ENCODE measurements at places on chromosomes 11 and 22. TPM values are rescaled to one million over a fixed set of nuclear protein-coding genes. Genes with fewer than 3 reads are reported as not detected.

DNA sequence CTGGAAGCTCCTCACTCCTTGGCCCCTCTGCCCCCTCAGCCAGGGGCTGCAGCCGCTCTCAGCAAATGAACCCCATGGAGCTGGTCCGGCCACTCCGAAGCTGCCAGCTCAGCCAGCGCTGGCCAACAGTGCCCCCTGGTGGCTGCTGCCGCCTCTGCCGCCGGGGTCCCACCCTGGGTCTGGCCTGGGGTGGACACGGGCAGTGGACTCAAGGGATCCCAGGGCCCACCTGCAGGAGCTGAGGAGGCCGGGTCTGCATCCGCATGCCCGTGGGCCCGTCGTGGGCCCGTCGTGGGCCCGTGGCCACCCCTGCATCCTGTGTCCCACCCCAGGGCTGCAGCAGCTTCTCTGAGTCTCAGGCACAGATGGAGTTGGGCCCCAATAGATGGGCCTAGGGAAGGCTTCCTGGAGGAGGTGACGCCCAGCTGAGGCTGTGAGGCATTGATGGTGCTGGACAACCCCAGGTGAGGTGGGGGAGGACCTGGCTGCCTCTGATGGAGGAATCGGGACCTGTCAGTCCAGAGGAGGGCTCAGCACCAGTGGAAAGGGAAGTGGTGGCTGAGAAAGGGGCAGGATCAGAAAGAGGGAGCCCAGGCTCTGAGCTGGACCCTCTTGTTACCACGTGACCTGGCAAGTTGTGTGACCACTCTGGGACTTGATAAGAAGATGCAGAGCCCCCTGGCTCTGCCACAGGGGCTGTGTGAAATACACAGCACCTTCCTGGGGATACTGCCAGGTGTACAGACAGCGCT lies 522.3 kb downstream of the BRD1 start:
- peak; percentile 46 for DNase-seq

- no peak for DNase-seq
Observed at GRCh38 chr11:131691181-131692041, 321.0 kb downstream of the NTM start.

DNA sequence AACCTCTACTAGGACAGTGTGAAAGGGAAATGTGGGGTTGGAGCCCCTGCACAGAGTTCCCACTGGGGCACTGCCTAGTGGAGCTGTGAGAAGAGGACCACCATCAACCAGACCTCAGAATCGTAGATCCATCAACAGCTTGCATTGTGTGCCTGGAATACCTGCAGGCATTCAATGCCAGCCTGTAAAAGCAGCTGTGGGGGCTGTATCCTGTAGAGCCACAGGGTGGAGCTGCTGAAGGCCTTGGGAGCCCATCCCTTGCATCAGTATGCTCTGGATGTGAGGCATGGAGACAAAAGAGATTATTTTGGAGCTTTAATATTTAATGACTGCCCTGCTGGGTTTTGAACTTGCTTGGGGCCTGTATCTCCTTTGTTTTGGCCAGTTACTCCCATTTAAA lies 46.3 kb downstream of the PGR start:
- no peak for DNase-seq

- DNase-seq, result no peak
Observed at GRCh38 chr22:37254209-37254866, 10.3 kb upstream of the RAC2 start.

- DNase-seq, result no peak
Observed at GRCh38 chr11:19592842-19593241, 119.8 kb upstream of the NAV2 start.

- DNase-seq, result no peak
Observed at GRCh38 chr11:70844387-70844786, 408.0 kb downstream of the SHANK2 start.

GRCh38 chr11:126194121-126194543 lies 17.3 kb downstream of the RPUSD4 start:
- DNase-seq, result peak; percentile 27

- DNase-seq, result no peak
Observed at GRCh38 chr22:25148149-25148691, 51.4 kb upstream of the CRYBB3 start.

DNA sequence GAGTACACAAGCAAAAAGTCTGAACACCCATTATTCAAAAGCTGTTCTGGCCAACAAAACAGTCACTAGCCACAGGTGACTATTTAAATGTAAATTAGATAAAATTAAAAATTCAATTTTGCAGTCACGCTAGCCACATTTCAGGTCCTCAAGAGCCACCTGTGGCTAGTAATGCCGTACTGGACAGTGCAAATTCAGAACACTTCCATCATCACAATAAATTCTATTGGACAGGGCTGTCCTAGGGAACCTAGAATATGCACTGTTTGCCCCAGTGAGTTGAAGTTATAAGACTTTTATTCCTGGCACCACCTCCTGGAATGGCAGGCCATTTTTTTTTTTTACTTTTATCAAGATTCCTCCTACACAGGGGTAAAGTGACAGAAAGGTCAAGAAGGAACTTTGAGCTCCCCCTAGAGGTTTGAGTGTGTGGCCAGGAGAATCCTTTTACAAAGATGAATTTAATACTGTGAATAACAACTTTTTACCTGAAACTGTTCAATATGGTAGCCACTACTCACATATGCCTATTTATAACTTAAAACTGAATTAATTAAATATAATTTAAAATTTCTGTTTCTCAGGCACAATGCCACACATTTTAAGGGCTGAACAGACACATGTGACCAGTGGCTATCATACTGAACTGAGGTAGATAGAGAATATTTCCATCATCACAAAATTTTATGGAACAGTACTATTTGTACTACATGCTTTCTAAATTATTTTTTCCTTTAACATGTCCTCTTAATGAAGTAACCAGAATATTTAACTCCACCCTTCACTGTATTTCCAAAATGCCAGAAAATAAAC lies 6.5 kb downstream of the MSANTD2 start:
- peak; percentile 58 for DNase-seq

DNA sequence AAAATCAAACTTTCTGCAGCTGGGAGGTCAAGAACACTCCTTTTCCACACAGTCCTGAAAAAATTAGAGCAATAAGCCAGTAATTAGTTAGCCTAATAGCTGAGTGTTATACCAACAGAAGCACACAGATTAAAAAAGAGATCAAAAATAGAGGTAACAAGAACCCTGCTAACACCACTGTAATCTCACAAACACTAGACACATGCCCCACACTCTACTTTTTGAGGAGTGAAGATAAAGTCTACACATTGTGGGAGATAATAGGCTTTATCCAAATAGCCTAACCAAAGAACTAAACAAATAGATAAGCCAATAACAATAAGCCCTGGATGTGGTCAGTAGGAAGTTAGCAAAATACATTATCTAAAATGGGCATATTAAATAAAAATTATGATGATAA lies 372.7 kb upstream of the ANO5 start:
- DNase-seq, result no peak

DNA sequence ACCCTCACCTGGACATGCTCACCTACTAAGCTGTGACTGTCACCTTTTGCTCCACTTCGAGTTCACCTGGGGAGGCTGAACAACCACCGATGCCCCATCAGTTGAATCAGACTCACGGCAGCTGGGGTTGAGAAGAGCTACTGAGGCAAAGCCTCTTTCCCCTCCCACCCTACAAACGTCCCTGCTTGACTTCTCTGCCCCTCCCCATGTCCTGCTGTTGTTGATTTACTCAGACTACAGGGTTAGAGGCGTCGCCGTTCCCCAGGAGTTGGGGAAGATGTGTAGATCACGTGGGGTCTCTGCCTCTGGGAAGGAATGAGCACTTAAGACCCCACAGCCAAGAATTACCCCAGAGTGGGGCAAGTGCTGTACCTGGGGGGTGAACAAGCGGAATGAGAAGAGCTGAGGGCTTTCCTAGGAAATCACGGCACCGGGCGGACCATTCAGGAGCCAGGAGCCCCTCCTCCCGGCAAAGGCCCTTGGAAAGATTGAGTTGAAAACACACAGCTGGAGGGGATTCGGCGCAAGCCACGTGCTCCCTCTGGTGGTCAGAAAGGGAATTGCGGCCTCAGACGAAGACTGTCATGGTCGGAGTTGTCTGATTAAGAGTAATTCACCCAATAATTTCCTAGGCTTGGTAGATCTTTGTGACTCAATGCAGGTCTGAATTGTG lies 7.0 kb downstream of the FXYD2 start:
- DNase-seq, result peak; percentile 88

DNA sequence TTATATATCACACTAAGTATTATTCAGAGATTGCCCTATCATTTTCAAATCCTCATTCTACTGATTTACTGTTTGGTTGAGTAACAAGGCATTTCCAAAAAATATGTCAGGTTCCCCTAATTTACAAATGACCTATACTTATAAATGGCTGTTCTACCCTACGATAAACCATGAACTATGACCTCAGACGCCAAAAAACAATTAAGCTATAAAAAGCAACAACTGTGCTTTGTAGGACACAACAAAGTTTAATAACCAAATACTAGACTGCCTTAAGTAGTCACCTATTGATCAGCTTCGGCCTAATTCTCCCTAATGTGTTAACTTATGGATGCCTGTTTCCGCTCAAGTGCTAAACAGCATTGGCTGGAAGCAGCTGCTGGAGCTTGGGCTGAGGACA lies 53.2 kb downstream of the PICALM start:
- no peak for DNase-seq

DNA sequence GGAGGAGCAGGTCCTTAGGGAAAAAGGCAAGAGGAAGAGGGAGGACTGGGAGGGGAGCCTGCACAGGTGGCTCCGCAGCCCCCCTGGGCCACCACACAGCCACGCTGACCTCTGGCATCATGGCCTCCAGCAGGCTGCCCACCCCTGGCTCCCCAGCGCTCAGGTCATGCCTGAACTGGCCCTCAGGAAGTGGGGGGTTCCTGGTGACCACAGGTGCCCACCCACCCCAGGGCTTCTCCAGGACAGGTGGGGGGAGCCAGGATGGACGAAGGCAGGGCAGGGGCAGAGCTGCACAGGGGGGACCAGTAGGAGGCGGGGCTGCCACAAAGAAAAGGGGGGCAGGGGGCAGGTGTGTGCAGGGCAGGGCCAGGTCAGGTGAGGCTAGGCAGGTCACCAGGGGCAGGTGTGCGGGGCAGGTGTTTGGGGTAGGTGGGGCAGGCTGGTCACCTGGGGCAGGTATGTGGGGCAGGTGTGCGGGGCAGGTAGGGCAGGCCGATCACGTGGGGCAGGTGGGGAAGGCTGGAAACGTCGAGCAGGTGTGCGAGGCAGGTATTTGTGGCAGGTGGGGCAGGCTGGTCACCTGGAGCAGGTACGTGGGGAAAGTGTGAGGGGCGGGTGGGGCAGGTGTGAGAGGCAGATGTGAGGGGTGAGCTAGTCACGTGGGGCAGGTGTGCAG lies 997 bp downstream of the DEAF1 start:
- no peak for DNase-seq

GRCh38 chr22:20904008-20904979 lies 12.9 kb upstream of the CRKL start:
- no peak for DNase-seq

DNA sequence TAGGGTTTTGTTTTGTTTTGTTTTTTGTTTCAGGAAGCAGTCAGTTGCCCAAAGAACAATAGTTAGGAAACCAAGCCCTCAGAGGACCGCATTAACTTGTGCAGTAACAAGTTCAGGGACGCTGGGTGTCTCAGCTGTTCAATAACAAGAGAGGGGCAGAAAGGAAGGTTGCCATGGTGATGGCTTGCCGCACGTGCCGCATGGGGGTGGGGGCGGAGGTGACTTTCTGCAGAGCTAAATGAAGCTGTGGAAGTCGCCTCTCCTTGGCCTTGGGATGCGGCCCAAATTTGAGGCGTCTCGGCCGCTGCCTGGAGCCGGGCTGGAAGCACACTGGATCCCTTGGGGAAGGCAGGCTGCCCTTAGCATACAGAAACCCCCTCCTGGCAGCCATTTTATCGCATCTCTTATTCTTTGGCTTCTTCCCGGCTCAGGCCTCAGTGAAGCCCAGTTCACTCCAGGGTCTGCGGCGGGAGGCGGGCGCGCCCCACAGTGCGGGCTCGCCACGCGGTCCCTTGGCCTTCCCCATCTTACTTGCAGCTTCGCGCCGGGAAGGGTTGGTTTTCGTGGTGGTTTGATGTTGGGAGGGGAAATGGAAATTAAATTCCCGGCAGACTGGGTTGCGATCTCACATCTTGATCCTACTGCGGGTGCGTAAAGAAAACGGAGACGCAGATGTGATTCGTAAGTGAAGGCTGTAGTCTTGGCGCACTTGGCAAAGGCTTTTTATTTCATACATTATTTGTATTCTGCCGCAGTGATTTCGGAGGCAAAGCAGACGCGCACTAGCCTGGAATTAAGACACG lies 94.3 kb downstream of the SLC17A6 start:
- peak; percentile 69 for DNase-seq

DNA sequence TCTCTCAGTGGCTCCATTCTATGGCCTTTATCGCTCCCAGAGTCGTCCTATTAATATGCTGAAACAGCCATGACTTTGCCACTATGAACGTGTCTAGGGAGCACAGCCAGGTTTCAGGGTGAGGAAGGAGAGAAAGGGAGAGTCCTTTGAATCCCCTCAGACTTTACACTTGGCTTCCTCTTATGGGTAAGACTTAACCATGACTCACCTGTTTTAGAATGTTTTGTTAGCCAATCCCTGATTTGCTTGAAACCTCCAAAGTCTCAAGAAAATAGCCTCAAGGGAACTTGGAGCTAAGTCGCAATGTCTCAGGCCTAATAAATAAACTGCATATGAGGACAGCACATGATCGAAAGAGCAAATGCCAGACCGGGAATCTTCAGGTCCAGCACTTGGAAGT lies 131.2 kb upstream of the RCN1 start:
- DNase-seq, result no peak

DNA sequence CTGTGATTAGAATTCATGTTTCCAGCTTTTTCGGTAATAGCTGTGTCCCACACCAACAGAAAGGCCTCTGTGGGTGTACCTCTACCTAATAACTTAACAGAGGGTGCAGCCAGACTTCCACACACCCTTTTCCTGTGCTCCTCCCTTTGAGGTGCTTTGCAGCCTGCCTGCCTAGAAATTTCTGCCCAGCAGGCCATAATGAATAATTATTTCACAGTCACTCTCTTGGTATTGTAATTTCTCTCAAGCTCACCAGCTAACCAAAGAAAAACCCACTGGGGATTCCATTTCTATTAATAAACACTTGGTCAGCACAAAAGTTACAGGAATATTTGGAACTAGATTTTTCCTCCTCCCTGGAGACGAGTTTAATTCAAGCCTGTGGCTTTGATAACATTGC lies 13.3 kb downstream of the WT1 start:
- DNase-seq, result no peak

DNA sequence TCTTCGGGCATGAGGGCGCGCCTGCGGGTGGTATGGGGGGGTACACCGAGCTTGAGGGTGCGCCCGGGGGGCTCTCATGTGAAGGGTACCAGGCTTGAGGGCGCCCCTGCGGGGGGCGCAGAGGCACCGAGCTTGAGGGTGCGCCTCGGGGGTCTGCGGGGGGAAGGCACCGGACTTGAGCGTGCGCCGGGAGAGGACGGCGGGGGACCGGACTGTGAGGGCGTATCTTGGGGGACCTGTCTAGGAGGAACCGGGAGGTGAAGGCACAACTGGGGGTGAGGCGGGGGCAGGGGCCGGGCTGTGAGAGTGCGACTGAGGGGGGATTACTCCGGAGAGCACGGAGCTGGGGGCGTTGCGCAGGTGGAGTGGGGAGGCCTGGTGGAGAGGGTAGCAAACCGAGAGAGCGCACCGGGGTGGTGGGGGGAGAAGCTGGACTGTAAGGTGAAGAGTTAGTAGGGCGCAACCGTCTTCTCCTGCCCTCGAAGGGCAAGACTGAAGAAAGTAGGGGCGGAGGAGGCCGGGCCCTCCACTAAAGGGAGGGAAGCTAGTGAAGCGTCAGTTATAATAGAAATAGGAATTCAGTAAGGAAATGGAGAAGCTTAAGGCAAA lies 1.1 kb upstream of the DDX6 start:
- DNase-seq, result peak; percentile 22

TMEM126B gene
- 69.7 TPM for polyA plus RNA-seq

CTR9 gene
- 69.5 TPM for polyA plus RNA-seq

CHEK1 gene
- 37.9 TPM for polyA plus RNA-seq

OR6A2 gene
- 0.07 TPM for polyA plus RNA-seq

SNX19 gene
- polyA plus RNA-seq, result 52.1 TPM

DRD4 gene
- polyA plus RNA-seq, result 1.1 TPM
